ENCODE measurements at places on chromosomes 6 and 20.

DNA sequence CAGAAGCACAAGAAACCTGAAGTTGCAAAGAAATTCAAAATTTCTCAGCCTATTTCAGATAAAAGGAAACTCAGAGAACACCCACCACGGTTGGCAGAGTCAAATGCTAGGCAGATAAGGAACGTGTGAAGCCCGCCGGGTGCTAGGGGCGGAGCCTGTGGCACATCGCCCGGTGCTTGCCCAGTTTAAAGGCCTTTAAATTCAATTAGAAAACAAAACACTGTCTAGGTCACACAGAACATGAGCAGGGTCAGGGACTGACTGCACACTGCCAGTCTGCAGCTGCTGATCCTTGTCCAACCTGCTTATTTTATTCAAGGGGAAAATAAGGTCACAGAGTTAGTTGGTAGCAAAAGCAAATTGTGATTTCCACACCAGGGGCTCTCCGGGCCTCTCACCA, 75.8 kb downstream of the PSMG4 start:
- DNase-seq, result no peak

GRCh38 chr6:41078101-41078500, 5.3 kb downstream of the NFYA start:
- DNase-seq, result no peak

DNA sequence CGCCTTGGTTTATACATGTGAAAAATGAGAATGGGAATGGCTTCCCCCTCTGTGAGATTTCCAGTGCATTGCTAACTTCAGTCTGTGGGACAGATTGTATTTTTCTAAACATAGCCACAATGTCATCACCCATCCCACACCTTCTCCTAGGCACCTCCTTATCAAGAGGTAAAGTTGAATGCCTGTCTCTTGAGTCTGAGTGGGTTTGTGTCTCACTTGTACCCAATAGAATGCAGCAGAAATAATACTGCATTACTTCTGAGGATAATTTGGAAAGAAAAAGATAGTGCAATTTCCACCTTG, 27.9 kb downstream of the RIN2 start:
- DNase-seq, result no peak

GRCh38 chr6:93418408-93419303, 703 bp downstream of the EPHA7 start:
- peak; percentile 11 for DNase-seq

DNA sequence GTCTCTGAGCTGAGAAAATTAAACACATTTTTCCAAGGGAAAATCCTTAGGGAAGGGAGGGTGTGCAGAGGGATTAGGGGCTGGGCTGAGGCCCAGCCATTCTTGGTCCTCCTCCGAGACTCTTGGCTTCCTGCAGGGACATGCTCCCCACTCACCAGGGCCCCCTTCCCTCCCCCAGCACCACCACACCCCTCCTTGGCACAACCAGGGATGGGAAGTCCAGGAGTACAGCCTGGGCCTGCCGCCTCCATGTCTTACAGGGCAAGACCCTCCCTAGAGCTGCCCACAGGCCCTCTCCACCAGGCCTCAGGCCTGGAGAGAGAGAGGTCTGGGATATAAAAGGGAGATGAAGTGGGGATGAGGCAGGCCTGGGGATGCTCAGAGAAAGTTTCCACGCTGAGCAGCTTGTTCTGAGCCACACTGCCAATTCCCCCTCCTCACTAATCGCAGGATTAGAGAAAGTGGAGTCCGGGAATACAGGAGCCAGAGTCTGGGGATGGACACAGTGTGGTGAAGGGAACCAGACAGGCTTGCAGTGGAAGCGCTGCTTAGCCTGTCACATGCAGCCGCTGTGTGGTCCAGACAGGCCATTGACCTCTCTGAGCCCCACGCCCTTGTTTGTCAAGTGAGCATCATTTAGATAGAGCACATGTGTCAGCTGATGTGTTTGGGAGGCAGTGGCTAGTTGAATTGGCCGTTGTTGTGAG, 105.5 kb downstream of the MRPL14 start:
- no peak for DNase-seq

GRCh38 chr20:52252664-52253063, 61.1 kb upstream of the ZFP64 start:
- no peak for DNase-seq

GRCh38 chr6:13796781-13797180, 17.6 kb downstream of the MCUR1 start:
- no peak for DNase-seq

- no peak for DNase-seq
Measured at GRCh38 chr6:56890683-56891429, 64.1 kb upstream of the BEND6 start.

DNA sequence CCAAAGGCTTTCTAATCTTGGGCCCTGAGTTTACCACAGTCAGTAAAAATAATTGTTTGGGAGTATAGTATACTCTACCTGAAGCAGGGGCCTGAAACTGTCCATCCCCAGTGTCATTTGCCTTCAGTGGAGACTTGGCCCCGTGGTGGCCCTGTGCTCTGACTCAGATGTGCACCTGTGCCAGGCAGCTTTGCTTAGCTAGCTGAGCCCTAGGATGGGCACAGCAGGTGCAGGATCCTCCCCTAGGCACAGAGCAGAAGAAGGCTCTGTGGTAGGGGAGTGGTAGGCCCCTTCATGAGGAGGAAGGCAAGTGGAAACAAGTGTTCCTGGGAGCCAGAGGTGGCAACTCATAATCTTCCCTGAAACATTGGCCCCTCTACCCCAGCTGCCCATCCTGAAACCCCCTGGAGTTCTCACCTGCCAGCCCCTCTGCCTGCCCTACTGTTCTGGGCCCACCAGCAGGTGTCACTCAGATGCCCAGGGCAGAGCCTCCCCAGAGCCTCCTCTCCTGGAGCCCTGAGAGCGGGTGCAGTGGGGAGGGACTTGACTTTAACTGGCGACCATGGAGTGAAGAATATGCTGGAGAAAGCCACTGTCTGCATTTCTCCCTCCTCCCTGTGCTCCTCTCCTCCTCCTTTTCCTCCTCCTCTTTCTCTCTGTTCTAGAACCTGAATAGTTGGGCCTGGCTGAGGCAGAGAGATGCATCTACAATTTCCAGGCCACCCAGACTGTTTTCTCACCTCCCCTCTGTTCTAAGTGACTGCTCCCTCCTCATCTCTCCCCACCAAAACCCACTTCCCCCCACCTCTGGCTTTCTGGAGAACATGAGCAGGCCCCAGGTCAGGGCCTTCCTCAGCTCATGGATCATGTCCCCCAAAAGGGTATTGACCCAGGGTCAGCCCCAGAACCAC, 2.9 kb downstream of the CPNE5 start:
- DNase-seq, result no peak

- DNase-seq, result no peak
Measured at GRCh38 chr6:154482858-154483257, 27.6 kb downstream of the CNKSR3 start.

DNA sequence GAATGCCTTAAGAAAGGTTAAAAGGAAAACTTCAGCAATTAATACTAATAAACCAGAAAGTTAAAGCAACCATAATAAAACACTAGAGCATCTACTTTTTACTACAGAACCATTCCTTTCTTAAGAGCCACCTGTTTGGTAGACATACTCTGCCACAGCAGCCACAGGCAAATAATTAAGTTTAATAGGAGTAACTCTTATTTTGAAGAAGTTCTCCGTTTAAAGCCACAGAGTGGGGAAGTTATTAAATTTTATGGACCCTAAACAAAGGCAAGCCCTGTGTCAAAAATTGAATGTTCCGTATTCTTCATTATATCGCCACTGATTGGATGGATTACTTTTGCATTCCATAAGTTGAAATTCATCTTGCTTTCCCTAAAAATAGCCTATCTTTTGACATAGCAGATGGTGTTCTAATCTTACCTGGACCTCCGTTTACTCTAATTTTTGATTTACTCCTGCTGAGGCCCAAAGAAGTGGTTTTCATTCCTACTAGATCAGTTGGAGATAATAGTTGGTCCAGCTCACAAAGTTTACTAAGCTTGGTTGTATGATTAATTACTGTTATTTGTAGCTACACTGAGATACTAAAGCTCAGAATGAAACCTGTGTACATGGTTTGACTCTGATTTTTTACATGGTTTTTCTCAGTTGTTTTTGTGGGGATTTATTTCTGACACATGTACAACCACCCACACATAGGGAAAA, 140.4 kb upstream of the SUPT3H start:
- DNase-seq, result no peak

- no peak for DNase-seq
Measured at GRCh38 chr6:92700411-92700810, 718.9 kb downstream of the EPHA7 start.

GRCh38 chr6:100880149-100880852, 828 bp downstream of the ASCC3 start:
- no peak for DNase-seq

DNA sequence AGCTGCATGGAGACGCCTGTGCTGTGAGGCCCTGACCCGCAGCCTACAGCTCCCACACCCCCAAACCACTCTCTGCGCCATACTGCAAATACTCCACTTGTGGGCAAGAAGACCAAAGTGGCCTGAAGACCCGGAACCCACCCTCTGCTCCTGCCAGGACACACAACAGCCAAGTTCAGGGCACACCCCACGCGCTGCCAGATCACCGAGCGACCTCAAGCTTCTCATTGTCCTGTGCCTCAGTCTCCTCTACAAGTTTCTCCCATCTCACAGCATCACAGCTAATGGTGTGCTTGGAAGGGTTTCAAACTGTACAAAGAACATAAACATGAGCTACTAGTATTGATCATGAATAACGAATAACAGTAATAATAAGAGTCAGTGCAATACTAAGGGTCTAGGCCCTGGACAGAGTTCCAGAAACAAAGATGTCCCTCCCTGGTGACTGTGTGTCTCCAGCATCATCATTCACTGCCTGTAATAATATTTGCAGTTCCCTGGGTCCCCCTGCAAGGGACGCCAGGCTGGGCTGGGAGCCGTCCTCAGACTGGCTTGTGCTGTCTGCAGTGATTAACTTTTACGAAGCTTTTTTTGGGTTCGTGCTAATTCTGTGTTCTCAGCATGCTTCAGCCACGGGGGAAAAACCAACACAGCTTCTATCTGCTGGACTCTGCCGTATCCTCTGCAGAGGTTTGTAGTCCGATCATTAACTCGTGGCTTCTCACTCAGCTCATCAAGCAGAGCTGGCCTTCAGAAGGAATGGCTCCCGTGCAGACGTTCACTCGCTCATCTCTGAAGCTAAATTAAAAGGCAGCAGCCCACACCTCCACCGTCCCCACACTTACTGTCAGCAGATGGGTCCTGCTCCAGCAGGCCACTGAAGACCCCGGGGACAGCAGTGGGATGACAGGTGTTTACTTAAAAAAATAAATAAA, 81.6 kb upstream of the MPC1 start:
- no peak for DNase-seq

DNA sequence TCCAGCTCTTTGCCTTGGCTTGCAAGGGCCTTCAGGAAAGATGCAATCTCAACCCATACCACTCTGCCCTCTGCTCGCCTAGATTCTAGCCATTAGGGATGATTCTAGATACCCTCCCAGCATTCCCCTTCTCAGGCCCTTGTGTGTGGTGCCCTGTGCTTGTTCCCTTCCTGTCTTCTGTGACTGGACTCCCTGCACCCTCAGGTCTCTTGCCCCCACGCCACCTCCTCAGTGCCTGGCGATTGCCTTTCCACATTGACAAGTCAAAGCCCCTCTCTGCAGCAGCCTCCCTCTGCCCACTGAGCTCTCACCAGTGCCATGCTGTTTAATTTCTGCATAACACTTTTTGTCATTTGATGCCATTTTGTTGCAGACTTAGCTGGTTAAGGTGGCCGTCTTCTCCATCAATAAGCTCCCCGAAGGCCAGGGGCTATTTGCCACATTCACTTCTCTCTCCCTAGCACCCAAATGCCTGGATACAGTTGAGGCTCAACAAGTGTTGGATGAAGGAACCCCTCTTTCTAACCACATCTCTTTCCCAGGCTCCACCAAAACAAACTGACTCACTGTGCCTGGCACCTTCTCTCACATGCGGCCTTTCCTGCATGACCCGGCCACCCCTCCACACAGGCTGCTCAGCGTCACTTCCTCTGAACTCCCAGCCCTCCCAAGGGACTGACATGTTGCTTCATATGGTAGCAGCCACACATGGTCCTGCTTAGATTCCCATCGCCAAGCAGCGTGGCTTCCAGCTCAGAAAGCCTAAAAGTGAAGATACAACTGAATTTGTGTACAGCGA, 4.6 kb upstream of the TXNDC5 start:
- no peak for DNase-seq

GRCh38 chr6:166286839-166287271, 21.3 kb downstream of the PRR18 start:
- no peak for DNase-seq

GRCh38 chr20:62838128-62838891, 21.5 kb downstream of the COL9A3 start:
- peak; percentile 83 for DNase-seq

DNA sequence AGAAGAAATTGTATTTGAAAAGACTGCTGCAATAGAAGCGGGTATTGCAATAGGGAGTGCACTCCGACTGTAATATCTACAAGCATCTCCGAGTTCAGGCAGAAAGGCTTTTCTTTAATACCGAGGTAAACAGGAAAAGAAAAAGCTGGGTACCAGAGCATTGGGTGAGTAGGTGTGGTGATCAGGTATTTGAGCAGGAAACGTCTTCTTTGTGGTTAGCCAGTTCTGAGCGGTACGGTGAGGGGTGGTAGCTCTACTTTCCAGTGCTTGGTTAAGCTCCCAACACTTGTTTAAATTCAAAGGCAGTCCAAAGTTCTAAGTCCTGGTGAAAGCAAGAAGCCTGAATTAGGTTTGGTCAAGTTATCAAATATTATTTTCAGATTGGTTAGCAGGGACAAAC, 404.1 kb downstream of the LMBRD1 start:
- no peak for DNase-seq

DNA sequence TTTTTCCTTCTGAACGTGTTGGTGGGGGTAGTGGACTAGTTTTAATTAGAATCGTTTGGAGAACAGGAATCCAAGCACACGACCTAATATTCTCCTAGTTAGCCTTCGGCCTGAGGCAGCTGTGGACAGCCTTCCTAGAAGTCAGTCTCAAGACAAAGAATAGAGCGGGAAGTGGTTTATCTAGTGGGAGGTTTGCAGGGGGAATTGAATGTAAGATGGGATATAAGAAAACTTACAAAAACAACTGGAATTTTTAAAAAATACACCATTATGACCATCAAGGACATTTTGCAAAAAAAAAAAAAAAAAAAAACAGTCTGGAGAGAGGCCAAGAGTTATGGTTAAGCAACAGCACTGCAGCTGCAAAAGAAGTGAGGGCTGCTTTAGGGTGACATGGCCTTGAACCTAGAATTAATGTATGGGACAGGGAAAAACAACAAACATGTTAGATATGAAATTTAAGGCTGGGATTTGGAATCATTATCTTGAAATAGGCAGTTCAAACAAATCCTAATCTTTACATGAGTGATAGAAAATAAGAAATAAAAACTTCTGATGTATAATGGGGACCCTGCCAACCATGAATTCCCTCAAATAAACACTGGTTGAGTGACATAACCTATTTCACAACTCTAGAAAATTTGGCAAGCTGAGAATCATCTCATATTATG, 40.2 kb downstream of the PLAGL1 start:
- DNase-seq, result no peak

DNA sequence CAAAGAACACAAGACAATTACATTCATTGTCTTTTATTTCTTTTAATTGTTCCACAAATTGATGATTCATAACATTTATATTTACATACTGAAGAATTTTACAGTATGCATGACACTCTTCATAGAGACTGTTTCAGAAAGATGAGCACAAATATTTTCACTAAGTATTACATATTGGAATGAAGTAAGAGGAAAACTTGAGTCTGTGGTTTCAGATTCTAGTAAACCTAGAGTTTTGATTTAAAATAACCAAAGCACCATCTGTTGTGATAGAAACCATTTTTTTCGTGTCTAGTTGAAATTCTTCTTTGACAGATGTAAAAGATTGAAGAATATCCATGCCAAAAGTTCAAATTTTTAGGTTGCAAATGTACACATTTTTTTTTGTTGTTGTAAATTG, 32.1 kb upstream of the OPN5 start:
- DNase-seq, result no peak

GRCh38 chr6:166616261-166617238, 10.5 kb downstream of the RPS6KA2 start:
- no peak for DNase-seq
